ENCODE measurements at places on chromosomes 6 and 20.

DNA sequence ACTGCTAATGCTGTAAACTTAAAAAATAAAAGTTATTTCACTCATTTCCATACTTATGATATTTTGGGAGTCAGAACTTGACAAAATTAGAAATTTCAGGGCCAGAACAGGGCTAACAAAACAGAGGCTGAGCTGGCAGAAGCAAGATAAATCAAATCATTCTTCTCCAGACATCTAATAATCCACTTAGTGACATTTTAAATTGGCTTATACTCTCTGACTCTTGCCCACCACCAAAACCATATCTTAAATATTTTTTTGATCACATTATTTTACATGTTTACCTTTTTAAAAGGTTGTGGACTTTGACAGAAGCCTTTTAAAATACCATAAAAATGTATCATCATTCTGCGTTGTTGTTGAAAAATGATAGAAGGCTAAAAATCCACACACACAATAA, 116.5 kb downstream of the LMBRD1 start:
- DNase-seq: no peak

DNA sequence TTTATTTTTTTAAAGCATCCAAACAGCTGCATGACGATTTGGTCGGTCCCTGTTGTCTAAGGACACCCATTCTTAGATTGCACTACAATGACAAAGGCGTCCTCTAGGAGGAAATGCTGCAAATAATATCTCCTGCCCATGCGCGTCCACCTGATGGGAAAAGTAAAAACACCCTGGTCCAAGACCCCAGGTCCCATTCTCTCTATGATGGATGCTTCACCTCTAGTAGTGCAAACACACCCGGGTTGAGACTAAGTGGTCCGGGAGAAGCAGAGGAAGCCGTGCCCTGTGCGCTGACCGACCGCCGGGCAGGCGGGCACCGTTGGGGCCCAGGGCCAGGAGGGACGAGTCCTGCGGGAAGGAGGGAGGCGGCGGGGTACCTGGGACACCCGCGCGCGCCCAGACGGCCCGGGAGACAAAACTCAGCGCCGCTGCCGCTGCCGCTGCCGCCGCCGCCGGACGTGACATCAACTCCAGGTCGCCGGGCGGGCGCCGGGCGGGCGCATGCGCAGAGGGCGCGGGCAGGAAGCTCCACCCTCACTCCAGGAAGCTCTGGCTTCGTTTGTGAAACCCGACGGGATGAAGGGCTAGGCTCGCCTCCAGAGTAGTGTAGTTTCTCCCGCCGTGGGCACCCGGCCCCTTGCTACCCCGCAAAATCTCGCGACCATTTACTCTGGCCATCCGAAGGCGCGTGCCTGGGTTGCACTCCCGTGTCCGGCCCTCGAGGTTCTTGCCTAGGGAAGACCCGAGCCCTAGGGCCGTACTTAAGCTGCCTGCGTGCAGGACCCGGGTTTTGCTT, at the start of gene TBC1D7:
TBC1D7 (minus strand) TSS at position 462 of the 799 bp plus-strand sequence. CDS start 1,639 bp downstream, outside the sequence.
- DNase-seq: peak; percentile 92

- DNase-seq: peak; percentile 71
These were observed 4.8 kb downstream of the SOX18 start for GRCh38 chr20:64044484-64045247.

GRCh38 chr20:35617397-35618262, 2.0 kb downstream of the SPAG4 start:
- DNase-seq: peak; percentile 76

GRCh38 chr20:40249805-40250204, 439.2 kb downstream of the MAFB start:
- DNase-seq: no peak

DNA sequence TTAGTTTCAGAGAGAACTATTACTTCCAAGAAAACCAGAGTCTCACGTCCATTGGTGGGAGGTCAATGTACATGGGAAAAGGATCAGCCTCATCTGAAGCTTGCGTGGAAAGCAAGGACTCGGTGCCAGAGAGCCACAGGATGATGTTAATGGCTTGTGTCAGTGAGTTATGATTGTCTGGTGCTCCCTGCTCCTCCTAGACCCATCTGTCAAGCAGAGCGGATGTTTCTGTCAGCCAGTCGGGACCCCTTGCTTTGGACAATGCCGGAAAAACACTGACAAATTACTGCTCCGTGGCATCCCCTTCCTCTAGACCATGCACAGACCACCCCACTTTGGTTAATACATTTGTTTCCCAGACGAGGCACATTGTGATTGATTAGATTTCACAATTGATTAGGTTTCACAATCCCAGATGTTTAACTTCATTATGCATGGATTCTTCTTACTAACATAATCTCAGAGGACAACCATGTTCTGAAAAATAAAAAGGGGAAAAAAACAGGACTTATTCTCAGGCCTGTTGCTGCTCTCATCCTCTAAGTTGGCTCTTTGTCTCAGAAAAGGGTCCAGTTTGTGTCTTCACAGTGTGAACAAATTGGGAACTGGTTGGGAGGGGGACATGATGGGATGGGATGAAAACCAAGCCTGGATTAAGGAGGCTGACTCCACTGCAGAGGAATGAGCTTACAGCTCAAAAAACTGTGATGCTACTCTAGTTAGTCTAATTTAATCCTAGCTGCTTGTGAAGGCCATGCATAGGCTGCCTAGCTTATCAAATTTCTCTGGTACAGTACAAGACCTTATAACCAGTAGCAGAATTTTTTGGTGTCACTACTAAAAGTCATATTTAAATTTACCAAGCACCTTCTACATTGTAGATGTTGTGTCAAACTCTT, 51.9 kb downstream of the UNC5CL start:
- no peak for DNase-seq

DNA sequence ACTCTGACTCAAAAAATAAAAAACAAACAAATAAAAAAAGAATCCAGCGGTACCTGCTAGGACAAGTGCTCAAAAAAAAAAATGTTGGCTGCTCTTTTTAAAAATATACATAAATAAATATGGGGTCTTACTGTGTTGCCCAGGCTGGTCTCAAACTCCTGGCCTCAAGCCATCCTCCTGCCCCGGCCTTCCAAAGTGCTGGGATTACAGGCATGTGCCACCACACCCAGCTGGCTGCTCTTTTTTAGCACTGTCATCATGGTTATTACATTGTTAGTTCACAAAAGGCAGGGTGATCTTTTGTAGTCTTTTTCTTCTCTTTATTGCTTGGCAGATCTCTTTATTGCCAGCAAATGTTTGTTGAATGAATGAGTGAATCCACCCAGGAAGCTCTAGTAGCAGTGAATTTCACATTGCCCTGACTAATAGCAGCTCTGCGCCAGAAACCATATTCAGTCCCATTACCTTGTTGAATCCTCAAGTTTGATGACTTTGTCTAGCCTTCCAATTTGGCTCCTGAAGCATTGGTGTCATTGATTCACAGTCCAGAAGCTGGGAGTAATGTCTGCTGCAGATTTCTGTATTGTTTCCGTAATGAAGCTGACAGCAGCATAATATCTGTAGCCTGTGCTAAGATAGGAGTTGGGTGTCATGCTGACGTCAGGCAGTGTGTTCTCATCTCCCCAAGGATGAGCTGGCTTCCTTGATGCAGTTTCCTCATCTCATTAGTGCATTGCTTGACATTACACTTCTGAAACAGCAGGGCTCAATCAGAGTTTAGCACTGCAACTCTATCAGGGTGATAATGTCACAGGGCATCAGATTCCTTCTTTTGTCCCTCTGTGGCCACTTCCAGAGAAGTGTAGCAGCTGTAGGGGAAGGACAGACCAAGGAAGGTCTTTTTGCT, 84.9 kb upstream of the TGM3 start:
- peak; percentile 80 for DNase-seq

- no peak for DNase-seq
These were observed 30.8 kb downstream of the FBXO30 start for GRCh38 chr6:145783796-145784195.

Measured in EH (cell line).